ENCODE measurements at places on chromosomes 1 and 21.

DNA sequence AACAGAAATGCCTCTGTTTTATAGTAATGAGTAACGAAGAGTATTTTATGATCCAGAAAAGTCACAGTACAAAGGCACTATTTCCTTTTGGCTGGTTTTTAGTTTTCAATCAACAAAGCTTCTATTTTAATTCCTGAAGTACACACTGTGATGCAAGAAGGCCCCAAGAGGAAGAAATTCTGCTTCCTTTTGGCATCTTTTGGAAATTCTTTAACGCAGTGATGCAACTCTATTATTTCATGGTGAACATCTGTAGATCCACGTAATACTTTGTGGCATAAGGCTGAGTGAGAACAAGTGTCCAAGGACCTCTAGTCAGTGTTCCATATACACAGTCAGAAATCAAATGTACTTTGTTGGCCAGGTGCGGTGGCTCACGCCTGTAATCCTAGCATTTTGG lies 137.5 kb downstream of the TGFB2 start:
- no peak for DNase-seq

DNA sequence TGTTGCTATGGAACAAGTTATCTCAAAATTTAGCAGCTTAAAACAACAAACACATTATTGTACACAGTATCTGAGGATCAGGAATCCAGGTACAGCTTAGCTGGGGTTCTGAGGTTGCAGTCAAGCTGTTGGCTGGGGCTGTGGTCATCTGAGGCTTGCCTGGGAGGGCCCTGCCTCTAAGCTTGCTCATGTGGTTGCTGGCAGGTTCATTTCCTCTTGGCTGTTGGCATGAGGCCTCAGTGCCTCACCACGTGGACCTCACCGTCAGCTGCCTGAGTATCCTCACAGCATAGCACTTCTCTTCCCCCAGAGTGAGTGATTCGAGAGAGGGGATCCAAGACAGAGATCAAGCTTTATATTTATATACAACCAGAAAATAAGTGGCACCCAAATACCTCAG lies 18.6 kb downstream of the NTPCR start:
- DNase-seq, result no peak

- no peak for DNase-seq
Observed at GRCh38 chr1:89539128-89539527, 14.5 kb downstream of the LRRC8B start.

DNA sequence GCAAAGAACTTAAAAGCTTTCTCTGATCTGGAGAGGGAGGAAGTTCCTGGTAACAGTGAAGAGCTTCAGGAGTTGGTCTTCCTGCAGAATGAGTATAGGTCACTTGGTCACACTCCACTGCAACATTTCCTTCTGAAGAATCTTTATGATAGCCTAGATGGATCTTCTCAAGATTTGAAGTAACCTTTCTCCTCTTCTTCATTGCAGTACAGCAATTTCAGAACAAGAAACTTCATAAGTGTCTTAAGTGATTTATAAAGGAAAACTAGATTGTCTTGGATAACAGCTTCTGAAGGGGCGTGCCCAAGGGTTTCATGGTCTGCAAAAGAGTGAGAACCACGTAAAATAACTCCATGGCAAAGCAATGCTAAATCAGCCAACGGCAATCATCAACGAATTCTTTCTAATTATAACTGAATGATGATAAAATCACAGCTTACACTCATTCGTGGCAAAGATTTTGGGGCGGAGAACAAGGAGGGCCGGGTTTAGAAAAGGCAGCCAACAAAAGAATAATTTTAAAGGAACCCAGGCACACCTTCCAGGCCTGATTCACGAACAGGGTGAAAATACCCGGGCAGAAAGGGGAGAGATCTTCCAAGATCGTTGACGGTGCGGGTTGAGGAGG lies 53.9 kb upstream of the ASPM start:
- DNase-seq, result no peak

DNA sequence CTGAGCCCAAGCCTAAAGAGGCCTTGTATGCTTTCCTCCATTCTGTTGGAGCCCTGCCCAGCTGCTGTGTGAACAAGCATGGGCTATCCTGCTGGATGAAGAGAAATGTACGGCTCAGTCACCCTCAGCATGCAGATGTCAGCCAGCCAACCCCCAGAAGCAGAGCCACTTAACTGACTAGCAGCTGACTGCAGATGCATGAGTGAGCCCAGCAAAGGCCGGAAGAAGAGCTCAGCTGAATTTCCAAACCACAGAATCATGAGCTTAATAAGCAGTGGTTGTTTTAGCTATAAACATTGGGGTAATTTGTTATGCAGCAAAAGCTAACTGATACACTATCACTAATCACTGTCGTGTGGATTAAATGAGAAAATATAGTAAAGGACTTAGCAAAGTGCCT lies 39.0 kb downstream of the FOXO6 start:
- no peak for DNase-seq

- DNase-seq, result no peak
Observed at GRCh38 chr1:181674617-181675016, 191.3 kb downstream of the CACNA1E start.

DNA sequence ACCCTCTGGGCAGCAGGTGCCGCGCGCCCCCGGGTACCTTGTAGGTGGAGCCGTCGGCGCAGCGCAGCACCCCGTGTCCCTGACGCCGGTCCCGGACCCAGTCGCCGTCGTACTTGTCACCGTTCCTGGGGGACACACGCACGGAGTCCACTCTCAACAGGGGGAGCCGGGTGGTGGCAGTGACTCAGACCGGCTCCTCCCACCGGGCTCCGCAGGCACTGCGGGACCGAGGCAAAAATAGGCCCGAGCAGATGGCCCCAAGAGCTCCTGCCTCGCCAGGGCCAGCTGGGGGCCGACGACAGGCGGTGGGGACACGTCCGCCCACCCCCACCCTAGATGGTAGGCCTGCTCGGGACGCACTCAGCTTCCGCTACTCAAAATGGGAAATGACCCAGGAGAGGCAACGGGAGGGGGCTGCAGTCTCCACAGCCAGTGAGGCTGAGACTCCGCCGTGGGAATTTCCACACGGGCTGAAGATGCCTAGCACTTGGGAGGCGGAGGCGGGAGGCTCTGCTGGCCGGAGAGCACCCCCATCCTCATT lies 6.3 kb downstream of the MORN1 start:
- DNase-seq, result no peak

- no peak for DNase-seq
Observed at GRCh38 chr1:66712839-66713238, 39.4 kb upstream of the DYNLT5 start.

DNA sequence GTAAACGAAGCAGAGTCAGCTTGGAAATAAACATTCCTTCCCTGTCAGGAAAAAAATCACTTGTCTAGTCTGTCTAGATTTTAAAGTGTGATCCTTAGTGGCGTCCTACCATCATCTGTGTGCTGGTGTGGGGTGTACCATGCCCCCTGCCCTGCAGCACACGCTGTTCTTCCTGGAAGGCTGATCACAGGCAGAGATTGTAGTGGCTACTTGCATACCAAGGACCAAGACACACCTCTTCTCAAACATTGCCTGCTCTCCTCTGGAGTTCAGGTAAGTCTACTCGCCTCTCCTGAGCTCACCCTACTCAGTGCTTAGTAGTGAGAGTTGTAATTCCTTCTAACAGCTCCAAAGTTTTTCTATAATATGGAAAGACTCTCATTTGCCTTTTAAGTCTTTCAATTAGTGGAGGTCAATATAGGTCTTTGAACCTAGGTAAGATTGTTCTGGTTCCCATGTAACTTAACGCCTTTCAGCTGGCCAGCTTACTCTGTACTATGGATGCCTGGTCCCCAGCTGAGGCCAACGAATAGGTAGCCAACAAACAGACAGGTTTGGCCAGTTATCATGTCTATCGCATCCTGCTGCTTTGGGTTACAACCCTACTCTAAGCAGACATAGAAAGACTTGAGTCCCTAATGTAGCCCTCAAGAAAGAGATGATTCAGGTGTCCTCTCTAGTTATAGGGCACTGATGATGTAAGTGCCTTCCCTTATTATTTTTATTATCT lies 55.4 kb downstream of the XCL1 start:
- no peak for DNase-seq

- DNase-seq, result no peak
Observed at GRCh38 chr1:25556132-25556670, 12.8 kb downstream of the LDLRAP1 start.

- no peak for DNase-seq
Observed at GRCh38 chr1:190560161-190560681, 82.6 kb upstream of the BRINP3 start.

DNA sequence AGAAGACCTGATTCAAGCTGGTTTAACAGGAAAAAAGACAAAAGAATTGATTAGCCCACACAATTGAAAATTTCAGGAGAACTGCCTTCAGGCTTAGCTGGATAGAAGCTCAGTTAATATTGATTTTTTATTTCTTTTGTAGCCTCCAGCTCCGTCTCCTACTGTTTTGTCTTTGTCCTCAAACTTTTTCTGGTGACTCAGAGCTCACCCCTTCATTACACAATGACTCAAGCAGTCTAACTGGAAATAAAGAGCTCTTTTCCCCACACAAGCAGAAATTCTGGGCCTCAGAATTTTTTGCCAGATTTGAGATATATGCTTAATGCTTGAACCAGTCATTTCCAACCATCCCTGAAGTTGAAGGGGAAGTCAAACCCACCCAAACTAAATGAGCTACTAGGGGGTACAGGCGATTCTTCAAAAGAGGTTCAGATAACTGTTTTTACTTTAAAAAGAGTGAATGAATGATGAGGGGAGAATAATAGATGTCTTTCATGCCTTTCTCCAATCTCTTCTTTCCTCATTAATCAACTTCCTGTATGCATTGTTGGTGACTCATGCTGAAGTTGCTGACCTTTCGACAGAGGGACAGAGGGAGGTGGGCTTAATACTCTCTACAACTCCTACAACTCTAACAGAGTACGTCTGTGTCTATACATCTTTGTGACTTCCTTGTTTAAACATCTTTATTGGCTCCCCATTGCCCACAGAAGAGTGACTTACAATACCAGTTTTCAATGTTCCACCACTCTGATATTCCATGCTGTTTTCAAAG lies 6.2 kb upstream of the ACP6 start:
- DNase-seq, result no peak

- no peak for DNase-seq
Observed at GRCh38 chr1:153608742-153609584, 4.0 kb downstream of the S100A16 start.

DNA sequence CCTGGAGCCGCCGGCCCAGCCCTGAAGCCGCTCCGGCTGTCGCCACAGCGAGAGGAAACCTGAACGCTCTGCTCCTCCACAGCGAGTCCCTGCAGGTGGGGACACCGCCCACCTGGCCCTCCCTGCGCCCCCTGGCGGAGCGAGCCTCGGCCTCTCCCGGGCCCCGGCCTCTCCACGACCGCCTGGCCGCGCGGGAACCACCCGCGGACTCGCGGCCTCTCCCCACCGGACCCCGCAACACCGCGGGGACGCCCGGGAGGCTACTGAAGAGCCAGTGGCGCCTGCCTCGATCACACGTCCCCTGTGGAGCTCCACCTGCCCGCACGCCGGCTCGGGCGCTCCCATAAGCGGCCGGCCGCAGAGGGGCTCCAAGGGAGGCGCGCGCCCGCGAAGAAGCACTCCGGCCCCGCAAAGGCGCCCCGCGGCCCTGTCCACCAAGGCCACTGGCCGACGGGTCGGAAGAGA lies 109.6 kb downstream of the KCNN3 start:
- DNase-seq, result peak; percentile 82

DNA sequence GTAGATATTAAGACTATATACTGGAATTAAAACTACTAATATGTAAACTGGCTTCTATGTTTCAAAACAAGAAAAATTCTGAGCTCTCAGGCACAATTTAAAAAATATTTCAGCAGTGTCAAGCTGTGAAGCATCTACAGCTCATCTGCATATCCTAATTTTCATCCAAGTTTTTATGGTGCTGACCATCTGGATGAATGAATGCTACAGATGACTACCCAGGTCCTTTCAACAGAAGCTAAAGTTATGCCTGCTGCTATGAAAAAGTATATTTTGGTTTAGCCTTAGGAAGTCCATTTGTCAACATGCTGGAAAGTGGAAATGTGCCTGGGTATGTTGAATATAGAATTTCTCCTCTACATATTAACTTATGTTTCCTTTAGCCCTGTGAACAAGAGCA lies 206.9 kb downstream of the NEGR1 start:
- no peak for DNase-seq

GRCh38 chr1:22978299-22978698 lies 5.6 kb upstream of the LACTBL1 start:
- DNase-seq, result no peak

- no peak for DNase-seq
Observed at GRCh38 chr1:175690298-175690697, 53.1 kb downstream of the TNR start.

- DNase-seq, result no peak
Observed at GRCh38 chr1:109891930-109892329, 18.7 kb upstream of the CSF1 start.

DNA sequence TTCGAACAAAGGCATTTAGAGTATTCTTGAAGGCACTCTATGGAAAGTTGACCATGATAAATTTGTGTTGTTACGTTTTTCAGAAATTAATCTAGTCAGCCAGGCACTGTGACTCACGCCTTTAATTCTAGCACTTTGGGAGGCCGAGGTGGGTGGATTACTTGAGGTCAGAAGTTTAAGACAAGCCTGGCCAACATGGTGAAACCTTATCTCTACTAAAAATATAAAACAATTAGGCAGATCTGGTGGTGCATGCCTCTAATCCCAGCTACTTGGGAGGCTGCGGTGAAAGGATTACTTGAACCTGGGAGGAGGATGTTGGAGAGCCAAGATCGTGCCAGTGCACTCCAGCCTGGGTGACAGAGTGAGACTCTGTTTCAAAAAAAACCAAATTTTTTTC lies 130.6 kb upstream of the BRINP3 start:
- no peak for DNase-seq

DNA sequence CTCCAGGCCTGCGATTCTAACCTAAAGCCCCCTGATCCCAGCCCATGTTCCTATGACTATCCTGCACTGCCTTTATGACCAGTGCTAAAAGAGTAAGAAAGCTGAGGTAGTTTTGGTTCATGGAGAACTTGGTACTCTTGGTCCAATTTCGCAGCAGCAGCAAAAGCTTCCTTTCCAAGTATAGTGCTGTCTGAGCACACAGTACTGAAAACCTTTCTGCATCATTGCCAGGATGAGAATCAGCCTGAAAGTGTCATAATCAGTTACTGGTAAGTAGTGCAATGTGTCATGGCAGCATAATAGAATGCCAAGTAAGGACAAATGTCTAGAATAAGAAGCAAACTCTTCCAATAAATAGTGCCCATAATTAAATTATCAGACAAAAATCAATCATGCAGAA lies 889.6 kb upstream of the ADGRL4 start:
- no peak for DNase-seq

Measured in T-helper 17 cell (primary cell).